ENCODE measurements at places on chromosomes 4 and X.
A peak's percentile ranks its signal among the peaks of the same experiment; 100 is the strongest.

GRCh38 chr4:31518796-31519250 lies 798.7 kb downstream of the PCDH7 start:
- DNase-seq, result no peak

GRCh38 chr4:112296949-112297880 lies at the start of gene ALPK1:
Gene ALPK1, plus strand, starts transcription at chr4:112297369.
- DNase-seq, result peak; percentile 83

- DNase-seq, result no peak
Observed at GRCh38 chrX:20500171-20500865, 233.6 kb upstream of the RPS6KA3 start.

- no peak for DNase-seq
Observed at GRCh38 chr4:184251670-184251980, 34.0 kb upstream of the ENPP6 start.

DNA sequence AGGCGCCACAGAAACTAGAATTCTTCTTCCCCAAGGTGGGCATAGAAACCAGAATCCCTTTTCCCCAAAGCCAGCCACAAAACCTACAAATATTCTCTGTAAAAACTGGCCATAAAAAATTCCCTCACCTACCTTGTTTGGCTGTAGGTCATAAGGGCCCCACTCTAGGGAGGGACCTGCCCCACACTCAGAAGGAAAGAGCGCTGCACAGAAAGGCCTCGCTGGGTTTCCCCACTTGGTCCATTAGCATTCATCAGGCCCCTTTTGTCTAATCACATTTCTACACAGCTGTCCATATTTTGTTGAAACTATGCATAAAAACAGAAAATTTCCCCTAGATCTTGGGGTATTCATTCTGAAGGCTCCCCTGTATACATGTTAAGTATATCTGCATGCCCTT lies 54.1 kb downstream of the PHKA2 start:
- no peak for DNase-seq

DNA sequence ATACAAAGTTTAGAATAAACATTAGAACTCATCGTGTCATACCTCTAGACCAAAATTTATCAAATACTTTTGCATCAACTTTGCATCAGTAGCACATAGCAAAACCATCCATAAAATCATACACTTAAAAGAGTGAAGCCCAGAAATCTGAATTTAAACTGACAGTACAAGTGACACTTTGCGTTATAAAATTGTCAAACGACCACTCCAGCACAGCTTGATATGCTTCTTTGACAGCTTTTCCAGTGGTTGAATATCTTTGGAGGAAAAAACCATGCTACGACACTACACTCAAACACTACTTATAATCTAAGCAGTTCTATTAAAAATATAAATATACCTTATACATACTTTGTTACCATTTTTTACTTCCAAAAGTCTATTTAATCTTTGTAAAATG lies 1644.4 kb downstream of the STIM2 start:
- no peak for DNase-seq

DNA sequence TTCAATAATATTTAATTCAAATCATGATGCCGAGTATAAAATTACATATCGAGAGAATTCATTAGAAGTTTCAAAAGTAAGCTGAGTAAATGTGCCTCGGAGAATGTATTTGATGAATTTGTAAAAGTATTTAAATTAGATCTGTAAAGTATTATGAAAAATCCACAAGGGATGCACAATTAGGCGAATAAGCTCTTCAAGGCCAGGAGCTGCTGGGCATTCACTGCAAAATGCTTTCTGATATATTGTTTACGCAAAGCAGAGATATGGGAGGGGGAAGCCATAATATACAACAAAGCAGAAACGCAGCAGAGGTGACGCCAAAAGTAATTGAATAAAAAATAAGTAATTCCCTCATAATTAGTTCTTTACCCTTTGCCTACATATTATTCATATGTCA lies 1121.5 kb upstream of the TENM3 start:
- no peak for DNase-seq

GRCh38 chr4:8077181-8078108 lies 81.2 kb downstream of the ABLIM2 start:
- DNase-seq, result no peak

DNA sequence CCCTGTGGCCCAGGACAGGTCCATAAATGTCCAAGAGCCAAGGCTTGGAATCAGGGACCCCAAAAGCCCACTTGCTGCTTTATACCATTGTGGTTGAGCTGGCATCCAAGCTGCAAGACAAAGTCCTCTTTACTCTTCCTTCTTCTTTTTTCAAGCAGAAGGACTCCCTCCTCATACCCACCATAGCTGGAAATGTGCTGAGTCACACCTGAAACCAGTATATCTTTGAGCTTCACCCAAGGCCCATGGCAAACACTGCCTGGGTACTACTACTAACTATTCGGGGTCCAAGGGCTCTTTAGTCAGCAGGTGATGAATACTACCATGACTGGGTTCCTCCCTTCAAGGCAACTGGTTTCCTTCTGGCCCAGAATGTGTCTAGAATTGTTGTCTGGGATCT lies 37.3 kb upstream of the NMU start:
- peak; percentile 1 for DNase-seq

GRCh38 chrX:44747317-44747716 lies 96.5 kb upstream of the DUSP21 start:
- DNase-seq, result no peak

GRCh38 chr4:99002279-99002678 lies 6.8 kb downstream of the METAP1 start:
- DNase-seq, result no peak

DNA sequence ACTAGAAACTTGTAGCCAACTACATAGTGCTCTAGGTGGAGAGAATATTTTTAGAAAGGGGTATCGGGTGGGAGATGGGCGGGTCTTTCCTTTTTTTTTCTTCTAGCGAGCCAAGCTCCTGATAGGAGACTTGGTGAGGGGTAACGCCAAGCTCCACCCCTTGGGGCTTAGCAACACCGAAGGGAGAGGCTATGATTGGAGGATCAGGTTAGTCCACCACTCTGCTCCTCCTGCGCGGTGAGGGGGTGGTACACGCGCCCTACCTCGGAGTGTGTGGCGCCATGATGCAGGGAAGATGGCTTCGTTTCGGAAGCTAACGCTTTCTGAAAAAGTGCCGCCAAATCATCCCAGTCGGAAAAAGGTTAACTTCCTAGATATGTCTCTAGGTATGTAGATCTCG lies at the start of gene LUZP4:
Gene LUZP4, plus strand, starts transcription at position 251 of the 400 bp plus-strand sequence. Its CDS starts 45 bp downstream, at position 296.
- DNase-seq, result no peak

GRCh38 chrX:63475200-63475599 lies 124.1 kb upstream of the SPIN4 start:
- DNase-seq, result peak; percentile 37

DNA sequence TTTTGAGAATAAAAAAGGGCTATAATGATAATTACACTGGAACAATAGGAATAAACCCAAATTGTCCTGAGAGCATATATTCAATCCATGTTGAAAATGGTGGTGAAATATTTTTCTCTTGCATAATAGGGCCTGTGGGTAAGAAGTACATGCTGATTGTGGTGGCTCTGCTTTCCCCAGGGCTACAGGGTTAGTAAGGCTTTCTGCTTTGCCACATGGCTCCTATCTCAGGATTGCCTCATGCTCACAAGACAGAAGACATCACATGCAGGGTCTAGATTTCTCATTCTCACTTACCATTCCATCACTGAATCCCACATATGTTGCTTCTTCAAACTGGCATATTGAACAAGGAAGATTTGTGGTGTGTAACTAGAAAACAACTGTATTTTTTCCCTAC lies 12.4 kb upstream of the VEGFC start:
- no peak for DNase-seq

DNA sequence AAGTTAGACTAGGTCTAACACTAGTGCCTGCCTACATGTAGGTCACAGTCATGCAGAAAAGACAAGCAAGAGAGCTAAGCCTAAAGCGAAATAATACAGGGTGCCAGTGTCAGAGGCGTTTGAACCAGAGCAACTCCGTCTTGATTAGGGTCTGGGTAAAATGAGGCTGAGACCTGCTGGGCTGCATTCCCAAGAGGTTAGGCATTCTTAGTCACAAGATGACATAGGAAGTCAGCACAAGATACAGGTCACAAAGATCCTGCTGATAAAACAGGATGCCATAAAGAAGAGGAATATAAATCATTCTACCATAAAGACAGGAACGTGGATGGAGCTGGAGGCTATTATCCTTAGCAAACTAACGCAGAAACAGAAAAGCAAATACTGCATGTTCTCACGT lies 120.9 kb downstream of the BEND2 start:
- DNase-seq, result no peak

DNA sequence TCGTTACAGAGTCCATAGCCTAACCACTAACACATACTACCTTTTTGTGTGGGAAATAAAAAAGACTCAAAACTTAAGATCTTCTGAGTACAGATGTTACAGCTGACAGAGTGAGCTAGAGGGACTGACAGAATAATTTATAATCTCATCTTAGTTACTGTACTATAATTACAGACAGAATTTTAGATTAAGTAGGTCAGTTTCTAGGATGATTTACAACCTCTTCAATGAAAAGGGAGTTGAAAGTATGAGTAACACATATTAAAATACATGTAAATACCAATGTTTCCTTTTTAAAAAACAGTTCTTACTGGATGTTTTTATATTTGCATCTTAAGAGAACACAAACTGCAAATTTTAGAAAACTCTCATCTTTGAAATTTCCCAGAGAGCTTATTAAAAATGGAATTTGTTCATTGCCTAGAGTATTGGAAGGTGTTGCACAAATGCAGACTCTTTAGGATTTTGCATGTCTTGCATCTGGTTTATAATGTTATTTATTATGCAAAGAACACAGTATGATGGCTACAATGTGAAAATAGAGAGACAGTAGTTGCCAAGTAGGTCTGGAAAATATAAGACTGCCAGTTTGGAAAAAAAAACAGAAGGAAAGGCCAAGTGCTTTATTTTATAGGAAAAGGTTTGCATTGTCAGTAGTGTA lies 24.2 kb upstream of the CCNG2 start:
- DNase-seq, result no peak

- no peak for DNase-seq
Observed at GRCh38 chrX:462853-463252, 76.1 kb upstream of the PPP2R3B start.

GRCh38 chr4:188329521-188329920 lies 190.3 kb downstream of the TRIML1 start:
- DNase-seq, result no peak

All from A549 (cell line).